ENCODE measurements at places on chromosomes 11 and 22.

- DNase-seq: no peak
These were observed 242.7 kb downstream of the MN1 start for GRCh38 chr22:27558658-27559371.

- no peak for DNase-seq
These were observed 193.3 kb downstream of the TMEM135 start for GRCh38 chr11:87230995-87231394.

- DNase-seq: no peak
These were observed 12.5 kb downstream of the HIRA start for GRCh38 chr22:19419086-19419463.

GRCh38 chr11:38014405-38014804, 1416.4 kb upstream of the RAG2 start:
- no peak for DNase-seq

- no peak for DNase-seq
These were observed 20.1 kb upstream of the CD44 start for GRCh38 chr11:35118906-35119305.

- DNase-seq: no peak
These were observed 63.0 kb downstream of the TNRC6B start for GRCh38 chr22:40240686-40241085.

GRCh38 chr11:19892876-19893275, 180.2 kb downstream of the NAV2 start:
- DNase-seq: no peak

DNA sequence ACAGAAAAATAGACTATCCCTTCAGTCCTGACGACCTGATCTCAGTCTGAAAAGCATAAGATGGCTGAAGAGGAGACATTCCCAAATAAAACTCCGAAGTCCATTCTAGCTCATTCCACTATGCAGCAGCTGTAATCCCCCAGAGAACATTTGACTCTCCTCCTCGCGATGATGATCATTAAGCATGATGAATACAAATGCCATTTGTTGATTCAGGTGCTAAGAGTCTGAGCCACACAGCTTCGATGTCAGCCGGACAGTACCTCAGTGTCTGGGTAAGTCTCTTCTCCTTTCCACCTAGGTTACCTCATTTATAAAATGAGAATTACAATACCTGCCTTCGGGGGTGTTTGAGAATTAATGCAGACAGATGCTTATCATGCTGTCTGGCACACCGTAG, 94.8 kb downstream of the TENM4 start:
- DNase-seq: no peak
